ENCODE measurements at places on chromosomes 6 and 20. TPM values are rescaled to one million over a fixed set of nuclear protein-coding genes. Genes with fewer than 3 reads are reported as not detected.

DNA sequence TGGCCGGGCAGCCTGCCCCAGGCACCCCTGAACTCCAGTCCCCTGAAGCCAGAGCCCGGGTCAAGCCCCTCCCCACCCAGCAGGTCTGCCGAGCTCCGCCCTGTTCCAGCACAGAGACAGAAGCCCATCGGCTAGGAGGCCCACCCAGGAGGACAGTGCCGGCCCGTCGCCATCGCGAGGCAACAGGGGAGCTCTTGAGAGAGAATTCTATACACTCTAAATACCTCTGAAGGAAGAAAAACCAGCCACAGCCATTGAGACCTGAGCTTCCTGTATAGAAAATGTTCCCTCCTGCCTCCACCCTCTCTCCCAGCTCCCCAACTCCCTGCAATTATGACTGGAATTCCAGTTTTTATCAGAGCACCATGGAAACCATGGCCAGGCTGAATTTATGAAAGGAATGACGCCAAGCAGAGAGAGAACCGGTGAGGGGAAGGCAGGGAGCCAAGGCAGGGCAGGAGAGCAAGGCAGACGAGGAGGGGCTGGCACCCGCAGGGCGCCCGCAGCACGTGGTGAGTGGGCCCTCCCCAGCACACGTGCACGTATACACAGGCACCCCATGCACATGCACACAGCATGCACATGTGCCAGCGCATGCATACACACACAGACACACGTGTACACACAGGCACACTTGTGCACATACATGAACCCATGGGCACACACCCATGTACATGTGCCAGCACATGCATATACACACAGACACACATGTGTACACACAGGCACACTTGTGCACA lies 27.6 kb upstream of the MRGBP start:
- DNase-seq = no peak

DNA sequence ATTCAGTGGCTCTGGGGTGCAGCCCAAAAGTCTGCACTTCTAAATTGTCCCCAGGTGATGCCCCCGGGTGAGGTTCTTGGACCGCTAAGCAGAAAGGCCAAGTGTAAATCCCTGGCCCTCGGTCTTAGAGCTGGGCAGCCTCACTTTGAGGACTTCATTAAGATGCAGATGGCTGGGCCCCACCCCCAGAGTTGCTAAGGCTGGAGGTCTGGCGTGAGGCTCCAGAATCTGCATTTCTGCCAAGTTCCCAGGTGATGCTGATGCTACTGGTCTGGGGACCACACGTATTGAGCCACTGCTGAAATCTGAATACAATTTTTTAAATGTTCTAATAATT lies 735 bp upstream of the SLC23A2 start:
- no peak for DNase-seq

GRCh38 chr6:84588697-84589080 lies 175.7 kb downstream of the TBX18 start:
- no peak for DNase-seq

The CDH4 gene
- not detected for total RNA-seq

The KCNK5 gene
- total RNA-seq = 0.41 TPM

All from thoracic aorta (tissue), 2 donors.